Sciatic nerve (tissue), 2 donors: ENCODE measurements at places on chromosomes 2 and 18.

DNA sequence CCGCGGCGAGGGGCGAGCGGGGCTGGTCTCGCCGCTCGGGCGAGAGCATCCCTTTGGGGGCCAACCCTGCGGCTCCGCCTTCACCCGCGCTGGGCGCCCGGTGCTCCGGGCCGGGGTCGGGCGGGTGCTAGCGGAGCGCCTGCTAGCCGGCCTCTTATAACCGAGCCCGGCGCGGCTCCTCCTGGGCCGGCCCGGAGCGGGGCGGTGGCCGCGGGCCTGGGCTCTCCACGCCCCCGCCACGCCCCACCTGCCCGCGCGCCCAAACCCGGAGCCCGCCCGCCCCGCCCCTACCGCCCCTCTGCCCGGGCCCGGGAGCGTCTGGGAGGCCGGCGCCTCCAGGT, at the start of gene FOXI3:
Gene FOXI3, minus strand, starts transcription at position 129 of the 341 bp plus-strand sequence. CDS start 158 bp downstream, outside the sequence.
- no peak for DNase-seq

DNA sequence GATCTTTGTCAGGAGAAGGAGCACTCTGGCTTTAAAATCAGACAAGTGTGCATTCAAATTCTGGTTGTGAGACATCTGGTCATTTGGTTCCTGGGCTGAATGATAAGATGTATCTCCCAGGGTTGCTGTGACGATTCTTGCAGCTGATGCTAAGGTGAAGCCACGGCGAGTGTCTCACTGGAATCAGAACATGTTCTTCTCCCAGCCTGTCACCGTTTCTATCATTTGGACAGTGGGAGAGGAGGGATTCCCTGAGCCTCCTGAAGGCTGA, 68.3 kb downstream of the NCK2 start:
- DNase-seq, result no peak

- DNase-seq, result peak; percentile 18
Observed at GRCh38 chr2:235143789-235144188, 192.0 kb downstream of the SH3BP4 start.

- DNase-seq, result no peak
Observed at GRCh38 chr2:227351639-227352038, 26.6 kb downstream of the MFF start.

GRCh38 chr2:232316461-232317330, 61.9 kb upstream of the ALPP start:
- DNase-seq, result no peak

GRCh38 chr2:37526856-37527255, 144.6 kb downstream of the CDC42EP3 start:
- DNase-seq, result no peak

- DNase-seq, result peak; percentile 31
Observed at GRCh38 chr2:134468776-134469175, 214.9 kb downstream of the MGAT5 start.

GRCh38 chr2:65265671-65266045, 38.0 kb downstream of the ACTR2 start:
- no peak for DNase-seq

- no peak for DNase-seq
Observed at GRCh38 chr2:148021886-148022285, 995 bp downstream of the MBD5 start.

- DNase-seq, result no peak
Observed at GRCh38 chr2:167842047-167842446, 405.3 kb downstream of the STK39 start.

DNA sequence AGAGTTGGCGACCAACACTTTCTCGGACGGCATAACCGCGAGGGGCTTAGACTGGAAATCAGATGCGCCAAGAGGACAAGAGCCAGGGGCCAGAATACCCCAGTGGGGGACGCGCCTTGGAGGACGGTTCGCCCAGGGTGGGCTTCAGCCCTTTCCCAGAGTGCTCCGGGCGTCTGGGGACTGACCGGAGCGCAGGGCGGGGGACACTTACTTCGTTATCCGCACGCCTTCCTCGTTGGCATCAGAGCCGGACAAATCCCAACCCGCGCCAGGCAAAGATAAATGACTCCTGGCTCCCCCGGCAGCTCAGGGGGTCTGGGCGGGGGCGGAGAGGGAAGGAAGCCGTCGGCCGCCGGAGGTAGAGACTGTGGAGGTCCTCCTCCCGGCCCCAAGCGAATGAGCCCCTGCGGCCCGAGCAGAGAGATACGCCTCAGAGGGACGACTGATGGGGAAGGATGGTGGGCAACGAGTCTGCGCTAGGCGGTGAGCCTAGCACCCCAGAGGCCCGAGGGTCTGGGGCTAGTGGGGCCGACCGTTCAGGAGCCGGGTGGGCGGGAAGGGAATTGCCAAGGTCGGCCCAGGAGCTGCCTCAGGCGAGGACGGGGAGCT, 4.7 kb upstream of the SATB2 start:
- no peak for DNase-seq

DNA sequence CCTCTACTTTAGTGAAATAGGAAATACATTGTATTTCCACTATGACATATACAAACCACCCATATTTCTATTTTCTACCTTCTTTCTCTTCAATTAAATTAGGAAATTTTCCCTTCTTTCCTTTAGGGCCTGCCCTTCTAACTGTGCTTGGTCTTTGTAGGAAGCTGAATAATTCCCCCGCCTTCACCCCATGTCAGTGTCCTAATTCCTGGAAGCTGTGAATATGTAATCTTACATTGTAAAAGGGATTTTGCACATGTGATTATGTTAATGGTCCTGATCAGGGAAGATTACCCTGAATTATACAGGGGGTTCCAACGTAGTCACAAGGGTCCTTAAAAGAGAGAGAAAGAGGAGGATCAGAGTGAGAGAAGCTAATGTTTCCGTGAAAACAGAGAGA, 40.2 kb downstream of the GRB14 start:
- DNase-seq, result no peak

- peak; percentile 45 for DNase-seq
Observed at GRCh38 chr2:241799522-241800197, 9.3 kb upstream of the NEU4 start.

DNA sequence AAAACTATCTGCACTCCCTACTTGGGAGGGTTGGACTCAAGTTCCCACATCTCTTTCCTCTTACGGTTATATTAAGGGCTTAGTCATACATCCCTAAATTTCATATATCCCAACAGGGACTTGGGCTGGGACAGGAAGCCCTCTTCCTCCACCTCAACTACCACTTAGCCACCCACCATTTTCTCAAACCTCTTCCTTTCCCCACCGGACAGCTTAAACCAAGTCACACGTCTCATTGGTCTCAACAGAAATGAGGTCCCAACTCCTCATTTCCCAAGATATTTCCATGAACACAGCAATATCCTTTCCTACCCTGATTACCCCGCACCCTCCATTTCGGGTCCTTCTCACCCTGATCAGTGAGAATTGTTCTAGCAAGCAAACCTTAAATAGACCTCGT, 736 bp downstream of the ZSCAN30 start:
- DNase-seq, result no peak

DNA sequence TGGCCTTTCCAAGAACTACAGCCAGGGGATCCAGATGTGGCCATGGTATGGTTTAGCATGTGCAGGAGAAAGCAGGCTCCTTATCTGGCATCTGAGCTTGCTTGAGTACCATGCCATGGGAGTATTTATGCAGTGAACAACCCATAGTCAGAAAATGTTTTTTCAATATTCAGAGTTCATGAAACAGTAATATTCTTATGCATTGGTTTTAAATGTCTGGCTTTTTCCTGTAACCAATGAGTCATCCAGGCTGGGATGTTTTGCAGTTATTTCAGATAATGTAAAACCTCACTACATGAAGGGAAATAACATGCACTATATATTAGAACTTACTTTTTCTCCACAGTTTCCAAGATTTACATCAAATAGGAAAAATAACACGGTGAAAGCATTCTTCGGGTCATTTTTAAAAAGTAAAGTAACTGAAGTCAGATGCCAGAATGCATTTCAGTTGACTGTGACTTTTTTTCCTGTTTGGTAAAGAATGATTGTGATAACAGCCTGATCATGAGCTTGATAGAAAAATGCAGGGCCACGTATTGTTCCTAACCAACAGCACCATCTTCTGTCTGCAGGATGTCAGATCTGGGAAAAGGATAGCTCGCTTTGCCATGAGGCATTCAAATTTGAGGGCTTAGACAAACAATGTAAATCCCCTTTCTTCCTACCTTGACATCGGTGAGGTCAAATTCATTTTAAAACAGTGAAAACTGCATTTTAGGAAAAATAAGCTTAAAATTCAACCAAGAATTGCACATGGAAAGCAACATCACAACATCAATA, 152.8 kb downstream of the DSC3 start:
- DNase-seq, result no peak

DNA sequence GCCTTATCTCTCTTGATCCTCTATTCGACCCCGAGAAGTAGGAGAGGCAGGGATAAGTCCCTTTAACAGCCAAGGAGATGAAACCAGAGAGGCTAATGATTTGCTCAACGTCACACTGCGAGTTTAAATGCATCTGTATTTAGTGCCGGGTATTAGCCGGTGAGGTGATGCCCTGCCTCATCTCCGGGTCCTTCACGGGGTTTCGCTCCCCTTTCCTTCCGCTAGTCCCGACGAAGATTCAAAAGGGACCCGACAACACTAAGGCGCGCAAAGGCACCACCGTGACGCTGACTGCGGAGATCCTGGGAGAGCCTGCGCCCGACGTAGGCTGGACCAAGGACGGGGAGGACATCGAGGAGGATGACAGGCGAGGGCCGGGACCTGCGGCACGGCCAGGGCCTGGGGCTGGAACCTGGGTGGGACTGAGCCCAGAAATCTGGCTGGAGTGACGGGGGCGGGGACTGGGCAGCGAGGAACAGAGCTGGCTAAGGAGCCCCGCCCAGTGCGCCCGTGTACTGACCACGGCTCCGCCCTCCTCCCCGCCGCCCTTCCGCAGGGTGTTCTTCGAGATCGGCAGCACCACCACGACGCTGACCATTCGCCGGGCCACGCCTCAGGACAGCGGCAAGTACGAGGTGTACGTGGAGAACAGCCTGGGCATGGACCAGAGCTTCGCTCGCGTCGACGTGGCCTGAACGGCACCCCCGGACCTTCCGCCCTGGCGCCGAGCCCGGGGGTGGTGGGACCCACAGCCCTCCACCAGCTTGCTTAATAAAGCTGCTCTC, 1.0 kb upstream of the GMPPA start:
- DNase-seq, result peak; percentile 91

GRCh38 chr18:51188024-51188701, 9.3 kb downstream of the MEX3C start:
- DNase-seq, result no peak

DNA sequence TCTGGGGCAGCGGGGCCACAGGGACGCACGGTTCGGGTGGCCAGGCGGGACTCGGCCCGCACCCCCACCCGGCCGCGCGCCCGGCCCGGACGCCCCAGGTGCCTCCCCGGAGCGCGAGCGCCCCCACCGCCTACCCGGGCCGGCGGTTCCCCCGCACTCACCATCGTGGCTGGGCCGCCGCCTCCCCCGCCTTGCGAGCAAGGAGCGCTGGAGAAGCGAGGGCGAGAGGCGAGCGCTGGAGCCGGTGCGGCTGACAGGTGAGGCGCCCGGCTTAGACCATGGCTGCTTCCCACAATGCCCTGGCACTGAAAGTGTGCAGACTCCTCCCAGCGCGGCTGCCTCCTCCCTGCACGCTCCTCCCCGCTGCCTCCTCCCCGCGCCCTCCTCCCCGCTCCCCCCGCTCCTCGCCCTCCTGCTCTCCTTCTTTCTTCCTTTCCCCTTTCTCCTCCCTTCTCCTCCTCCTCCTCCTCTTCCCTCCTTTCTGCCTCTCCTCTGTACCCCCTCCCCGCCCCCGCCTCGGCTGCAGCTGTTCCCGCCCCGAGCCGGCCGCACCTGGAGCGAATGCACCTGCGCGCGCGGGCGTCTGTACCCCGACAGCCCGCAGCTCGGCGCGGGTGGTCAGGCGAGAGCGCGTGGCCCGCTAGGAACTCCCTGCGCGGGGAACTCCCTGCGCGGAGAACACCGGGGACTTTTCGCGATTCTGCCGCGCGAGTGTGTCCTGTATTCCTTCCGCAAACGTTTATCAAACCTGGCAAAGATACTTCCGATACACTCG, at the start of gene AP1S3:
Gene AP1S3, minus strand, starts transcription at position 296 of the 775 bp plus-strand sequence. Its CDS starts 132 bp downstream, at position 164.
- DNase-seq, result peak; percentile 72

DNA sequence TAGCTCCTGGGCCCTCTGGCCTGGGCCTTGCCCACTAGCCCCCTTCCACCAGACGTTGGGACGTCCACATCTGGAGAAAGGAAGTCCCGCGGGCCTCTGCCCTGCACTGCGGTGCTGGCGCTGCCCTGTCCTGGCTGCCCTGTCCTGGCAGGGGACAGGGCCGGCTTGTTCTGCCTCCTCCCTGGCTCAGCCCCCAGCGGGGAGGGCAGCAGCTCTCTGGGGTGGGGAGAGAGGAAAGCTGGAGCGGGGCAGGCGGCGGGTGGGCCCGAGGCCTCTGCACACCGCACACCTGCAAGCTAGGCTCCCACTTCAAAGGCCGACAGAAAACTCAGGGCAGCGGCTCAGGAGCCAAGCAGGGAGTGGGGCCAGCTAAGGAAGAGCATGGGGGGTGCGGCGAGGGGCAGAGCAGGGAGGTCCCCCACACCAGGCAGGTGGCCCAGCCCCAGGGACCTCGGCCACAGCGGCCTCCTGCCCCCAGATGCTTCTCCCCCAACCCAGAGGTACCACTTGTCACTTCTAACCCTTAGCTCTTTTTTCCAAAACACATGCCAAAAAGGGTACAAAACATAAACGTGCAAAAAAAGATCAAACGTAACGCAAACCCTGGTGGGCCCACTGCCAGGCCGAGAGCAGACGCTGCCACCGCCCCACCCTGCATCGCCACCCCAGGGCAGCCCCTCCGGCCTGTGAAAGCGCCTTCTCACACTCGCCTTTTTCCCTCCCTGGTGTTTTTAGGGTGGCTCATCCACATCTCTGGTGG, 13.5 kb downstream of the SNED1 start:
- peak; percentile 48 for DNase-seq

DNA sequence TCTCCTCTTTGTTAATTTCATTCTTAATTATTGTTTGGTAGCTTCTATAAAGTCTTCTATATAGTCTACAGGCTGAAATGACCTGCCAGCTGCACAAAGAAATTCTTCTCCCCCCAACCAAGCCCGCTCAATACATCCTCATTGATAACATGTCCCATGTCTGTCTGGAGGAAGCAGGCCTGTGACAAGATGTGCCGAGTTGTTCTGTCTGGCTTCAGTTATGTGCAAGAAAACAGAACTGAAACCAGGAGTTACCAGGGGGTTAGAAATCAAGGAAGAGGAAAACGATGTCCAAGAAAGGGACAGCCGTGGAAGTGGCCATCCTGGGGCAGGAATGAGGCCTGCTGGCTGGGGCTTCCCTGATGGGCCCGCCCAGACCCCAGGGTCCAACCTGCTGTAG, 57.6 kb downstream of the MTCL1 start:
- no peak for DNase-seq

- DNase-seq, result no peak
Observed at GRCh38 chr2:46393865-46394264, 85.5 kb upstream of the TMEM247 start.
